Ureter (tissue), 1 donor: ENCODE measurements at places on chromosomes 7 and 10. TPM values are rescaled to one million over a fixed set of nuclear protein-coding genes. Genes with fewer than 3 reads are reported as not detected.

The MOGAT3 gene
- total RNA-seq, result not detected

The SEMA3E gene
- 24.0 TPM for total RNA-seq

GRCh38 chr10:91607646-91608403 is 25.0 kb downstream of the PPP1R3C start:
- DNase-seq, result no peak

- DNase-seq, result no peak
These were observed 10.0 kb downstream of the HHEX start for GRCh38 chr10:92699518-92700381.

The FANK1 gene
- total RNA-seq, result 6.3 TPM
